ENCODE measurements at places on chromosomes 3 and 15. TPM values are rescaled to one million over a fixed set of nuclear protein-coding genes. Genes with fewer than 3 reads are reported as not detected.

FGF7 gene
- total RNA-seq = under 0.01 TPM

WDR49 gene
- total RNA-seq = 0.72 TPM

TGM5 gene
- total RNA-seq = 0.21 TPM

HES1 gene
- 100 TPM for total RNA-seq

HDC gene
- not detected for total RNA-seq

SCG5 gene
- total RNA-seq = 1.7 TPM

SLC9A9 gene
- total RNA-seq = 3.0 TPM

CCR5 gene
- not detected for total RNA-seq

EPM2AIP1 gene
- total RNA-seq = 3.0 TPM

PRKCD gene
- total RNA-seq = 4.7 TPM

EPHA3 gene
- total RNA-seq = under 0.01 TPM

FSTL1 gene
- total RNA-seq = 47.3 TPM

AMIGO3 gene
- not detected for total RNA-seq

IFT80 gene
- total RNA-seq = 13.7 TPM

PIK3R4 gene
- 34.1 TPM for total RNA-seq

THAP10 gene
- 0.64 TPM for total RNA-seq

ZBED2 gene
- 8.3 TPM for total RNA-seq

NAALADL2 gene
- 2.2 TPM for total RNA-seq

CIB2 gene
- 4.7 TPM for total RNA-seq

BFSP2 gene
- total RNA-seq = not detected

GOLGA8Q gene
- 0.64 TPM for total RNA-seq

ZNF385D gene
- total RNA-seq = not detected

NOX5 gene
- total RNA-seq = not detected

ROPN1 gene
- not detected for total RNA-seq

ENTPD3 gene
- total RNA-seq = 8.2 TPM

SAMD7 gene
- total RNA-seq = not detected

FAM107A gene
- total RNA-seq = not detected

LTF gene
- 0.43 TPM for total RNA-seq

CSPG5 gene
- total RNA-seq = 0.21 TPM

SPSB4 gene
- under 0.01 TPM for total RNA-seq

NAA50 gene
- total RNA-seq = 186 TPM

TUSC7 gene
- total RNA-seq = not detected

MORC1 gene
- not detected for total RNA-seq

FGD5 gene
- under 0.01 TPM for total RNA-seq

CCNB2 gene
- 6.3 TPM for total RNA-seq

STARD9 gene
- total RNA-seq = 2.4 TPM

AMT gene
- total RNA-seq = 1.7 TPM

Data from tracheal epithelial cell (primary cell).